ENCODE measurements at places on chromosomes 12 and 14.
A peak's percentile ranks its signal among the peaks of the same experiment; 100 is the strongest.

DNA sequence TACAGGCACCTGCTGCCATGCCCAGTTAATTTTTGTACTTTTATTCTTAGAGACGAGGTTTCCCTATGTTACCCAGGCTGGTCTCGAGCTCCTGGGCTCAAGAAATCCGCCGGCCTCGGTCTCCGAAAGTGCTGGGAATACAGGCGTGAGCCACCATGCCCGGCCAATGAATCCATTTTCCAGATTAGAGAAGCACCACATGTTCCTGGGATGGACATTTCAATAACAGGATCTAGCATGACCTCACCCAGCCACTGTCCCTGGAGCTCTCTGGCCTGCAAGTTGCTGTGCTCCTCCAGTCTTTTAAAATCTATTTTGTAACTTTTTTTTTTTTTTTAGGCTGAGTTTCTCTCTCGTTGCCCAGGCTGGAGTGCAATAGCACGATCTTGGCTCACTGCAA is 2.2 kb downstream of the GPR132 start:
- DNase-seq, result no peak
- peaks cover 62% of the 10 kb centered on the region for H3K4me1 ChIP-seq
- H3K27me3 ChIP-seq, result peaks cover 4% of the 10 kb centered on the region
- H3K27ac ChIP-seq, result peak overlapping the region; percentile 99

- DNase-seq, result no peak
- no peaks in the 10 kb centered on the region for H3K4me1 ChIP-seq
- no peak overlapping the region for H3K27ac ChIP-seq
- no peaks in the 10 kb centered on the region for H3K36me3 ChIP-seq
- no peaks in the 10 kb centered on the region for H3K27me3 ChIP-seq
Observed at GRCh38 chr12:18731156-18731555, 6.7 kb downstream of the PLCZ1 start.

- peaks cover 17% of the 10 kb centered on the region for H3K4me1 ChIP-seq
- H3K4me3 ChIP-seq, result no peak overlapping the region
- no peaks in the 10 kb centered on the region for H3K36me3 ChIP-seq
- H3K27me3 ChIP-seq, result no peaks in the 10 kb centered on the region
- H3K27ac ChIP-seq, result no peak overlapping the region
- DNase-seq, result no peak
Observed at GRCh38 chr12:32120419-32120818, 13.8 kb downstream of the BICD1 start.

GRCh38 chr12:124321040-124321481 is 26.2 kb downstream of the RFLNA start:
- H3K4me3 ChIP-seq, result no peak overlapping the region
- H3K36me3 ChIP-seq, result peaks cover 4% of the 10 kb centered on the region
- H3K27me3 ChIP-seq, result peaks cover 25% of the 10 kb centered on the region
- no peaks in the 10 kb centered on the region for H3K4me1 ChIP-seq
- peak; percentile 26 for DNase-seq

DNA sequence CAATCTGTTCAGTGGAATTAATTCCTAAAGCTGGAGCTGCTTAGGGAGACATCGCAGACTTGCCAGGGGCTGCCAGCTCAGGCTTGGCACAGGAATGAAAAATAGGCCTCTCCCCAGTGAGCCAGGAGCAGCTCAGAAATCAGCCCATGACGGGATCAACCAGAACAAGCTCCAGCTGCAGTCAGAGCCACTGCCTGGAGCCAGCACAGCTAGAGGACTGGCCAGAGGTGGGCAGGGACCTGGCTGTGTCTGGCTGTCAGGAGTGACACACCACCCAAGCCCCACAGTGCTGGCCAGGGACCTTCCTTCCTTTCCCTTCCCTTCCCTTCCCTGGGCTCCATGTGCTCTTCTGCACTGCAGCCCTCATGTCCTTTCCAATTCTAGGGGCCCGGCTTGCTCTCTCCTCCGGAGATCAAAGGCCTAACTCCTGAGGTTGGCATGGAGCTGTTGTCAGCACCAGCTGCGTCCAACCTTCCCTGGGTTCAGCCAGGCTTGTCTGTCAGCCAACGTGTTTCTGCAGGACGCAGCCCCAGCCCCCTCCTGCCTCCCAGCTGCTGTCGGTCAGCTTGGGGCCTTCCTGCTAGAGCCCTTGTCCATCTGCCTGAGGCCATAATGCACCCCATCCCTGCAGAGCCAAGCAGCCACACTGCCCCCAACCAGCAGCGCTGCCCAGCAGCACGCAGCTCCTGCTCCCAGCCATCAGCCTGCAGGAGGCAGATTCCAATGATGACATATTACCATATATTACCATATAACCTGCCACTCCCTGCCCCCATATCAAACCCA is 149.3 kb downstream of the CALM1 start:
- H3K27me3 ChIP-seq, result no peaks in the 10 kb centered on the region
- no peaks in the 10 kb centered on the region for H3K36me3 ChIP-seq
- DNase-seq, result no peak

DNA sequence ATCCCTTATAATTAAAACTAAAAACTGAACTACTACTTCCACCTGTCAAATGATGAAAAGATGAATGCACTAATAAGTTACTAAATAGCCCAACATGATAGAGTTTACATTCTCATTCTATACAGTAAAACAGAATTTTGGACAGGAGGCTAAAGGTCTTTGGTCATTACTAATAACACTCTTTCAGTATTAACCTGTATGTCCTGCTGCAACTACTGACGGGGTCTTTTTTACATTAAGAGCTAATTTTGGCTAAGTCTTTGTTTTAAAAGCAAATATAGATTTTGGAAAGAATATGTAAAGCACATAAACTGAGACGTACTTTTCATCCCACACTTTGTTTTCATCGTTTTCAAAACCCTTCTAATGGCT is 175.4 kb upstream of the CDKN3 start:
- H3K4me3 ChIP-seq, result no peak overlapping the region
- no peaks in the 10 kb centered on the region for H3K36me3 ChIP-seq
- H3K27me3 ChIP-seq, result peaks cover 12% of the 10 kb centered on the region
- no peak for DNase-seq
- H3K4me1 ChIP-seq, result no peaks in the 10 kb centered on the region
- no peak overlapping the region for H3K27ac ChIP-seq

DNA sequence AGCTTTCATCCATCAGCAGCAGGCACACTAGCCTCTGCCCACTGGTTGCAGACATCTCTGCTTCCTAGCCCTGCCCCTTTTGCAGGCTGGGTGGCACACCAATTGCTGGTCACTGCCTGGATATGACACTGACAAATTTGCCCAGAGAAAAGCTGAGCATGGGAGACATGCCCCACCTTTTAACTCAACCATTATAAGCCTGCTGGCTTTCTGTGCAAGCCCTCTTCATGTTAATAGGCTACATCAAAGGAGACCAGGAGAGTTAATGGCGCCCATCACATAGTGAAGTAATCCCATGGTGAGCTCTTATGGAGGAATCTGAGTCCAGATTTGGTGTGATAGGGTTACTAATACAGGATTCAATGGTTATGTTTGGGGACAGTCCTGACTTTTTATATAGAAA is 139.2 kb downstream of the KICS2 start:
- H3K4me3 ChIP-seq, result no peak overlapping the region
- no peak for DNase-seq
- H3K4me1 ChIP-seq, result no peaks in the 10 kb centered on the region
- H3K36me3 ChIP-seq, result no peaks in the 10 kb centered on the region
- no peak overlapping the region for H3K27ac ChIP-seq

DNA sequence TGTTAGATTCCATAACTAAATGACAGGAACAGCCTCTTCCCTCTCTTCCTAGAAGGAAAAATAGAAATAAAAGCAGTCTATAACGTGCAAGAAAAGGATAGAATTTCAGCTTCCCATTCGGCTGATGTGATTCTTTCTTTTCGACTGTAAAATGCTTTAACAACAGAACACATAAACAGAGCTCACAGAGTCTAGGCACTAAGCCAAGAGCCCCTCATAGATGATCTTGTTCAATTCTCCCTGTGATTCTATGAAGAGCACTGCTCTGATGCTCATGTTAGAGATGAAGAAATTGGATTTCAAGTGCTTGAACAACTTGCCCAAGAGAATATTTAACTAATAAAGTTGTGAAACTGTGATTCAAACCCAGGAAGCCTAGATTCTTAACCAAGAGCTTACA is 232.7 kb downstream of the RPAP3 start:
- DNase-seq, result no peak
- H3K27me3 ChIP-seq, result peaks cover 5% of the 10 kb centered on the region
- peaks cover 10% of the 10 kb centered on the region for H3K36me3 ChIP-seq
- no peaks in the 10 kb centered on the region for H3K4me1 ChIP-seq

GRCh38 chr14:24232645-24233537 is at the start of gene GMPR2:
GMPR2 (plus strand) TSS chr14:24232929; CDS start chr14:24233254, 325 bp downstream.
- H3K27ac ChIP-seq, result peak within 1 kb of the TSS; percentile 95
- H3K4me3 ChIP-seq, result peak within 1 kb of the TSS; percentile 98
- peaks cover 45% of the 10 kb centered on the region for H3K4me1 ChIP-seq

- no peak for DNase-seq
- H3K4me3 ChIP-seq, result no peak overlapping the region
- H3K36me3 ChIP-seq, result no peaks in the 10 kb centered on the region
- H3K27ac ChIP-seq, result no peak overlapping the region
Observed at GRCh38 chr12:55885113-55885512, 42.4 kb upstream of the MMP19 start.

DNA sequence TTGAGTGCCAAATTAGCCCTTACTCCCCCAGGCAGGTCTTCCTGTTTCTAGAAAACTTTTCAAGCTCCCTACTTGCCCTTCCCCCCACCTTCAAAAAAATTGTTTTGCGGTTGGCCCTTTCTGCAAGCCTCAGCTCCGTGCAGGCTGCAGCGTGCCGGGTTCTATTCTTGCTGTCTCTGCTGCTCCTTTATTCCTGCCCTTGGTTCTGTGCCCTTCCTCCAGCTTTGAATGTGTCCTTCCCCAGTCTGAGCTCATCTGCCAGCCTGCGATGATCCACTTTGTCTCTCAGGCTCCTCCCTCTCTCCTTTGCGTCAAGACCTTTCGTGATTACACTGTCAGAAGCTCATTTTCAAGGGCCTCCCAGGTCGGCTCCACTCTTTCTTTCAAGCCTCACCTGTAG is 98.6 kb downstream of the IRF2BPL start:
- DNase-seq, result peak; percentile 42
- H3K4me3 ChIP-seq, result peak overlapping the region; percentile 81
- no peaks in the 10 kb centered on the region for H3K36me3 ChIP-seq

DNA sequence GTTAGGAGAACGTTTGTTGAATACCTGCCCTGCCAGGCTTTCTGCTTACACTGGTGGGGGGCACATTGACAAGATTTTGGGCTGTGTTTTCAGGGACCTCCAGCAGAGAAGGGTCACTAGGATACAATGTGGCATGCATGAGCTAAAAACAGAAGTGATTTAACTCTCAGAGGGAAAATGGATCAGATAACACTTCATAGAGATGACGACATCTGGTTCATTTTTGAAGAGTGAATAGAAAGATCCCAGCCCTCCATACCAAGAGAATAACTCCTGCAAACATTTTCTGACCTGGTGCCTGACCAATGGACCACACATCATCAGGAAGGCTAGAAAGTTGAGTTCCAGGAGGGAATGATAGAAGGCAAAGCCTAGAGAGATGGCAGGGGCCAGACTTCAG is 33.7 kb downstream of the CKB start:
- H3K4me1 ChIP-seq, result no peaks in the 10 kb centered on the region
- no peak overlapping the region for H3K4me3 ChIP-seq
- H3K27ac ChIP-seq, result no peak overlapping the region
- H3K36me3 ChIP-seq, result peaks cover 4% of the 10 kb centered on the region
- DNase-seq, result no peak

GRCh38 chr14:94321421-94322271 is 1.5 kb downstream of the SERPINA6 start:
- DNase-seq, result no peak
- no peaks in the 10 kb centered on the region for H3K36me3 ChIP-seq
- peaks cover 2% of the 10 kb centered on the region for H3K27me3 ChIP-seq
- no peak overlapping the region for H3K4me3 ChIP-seq

- no peak overlapping the region for H3K27ac ChIP-seq
- DNase-seq, result no peak
- no peaks in the 10 kb centered on the region for H3K4me1 ChIP-seq
- no peaks in the 10 kb centered on the region for H3K36me3 ChIP-seq
Observed at GRCh38 chr12:88328090-88328489, 186.0 kb downstream of the TMTC3 start.

GRCh38 chr12:49533331-49533730 is 5.5 kb upstream of the KCNH3 start:
- peaks cover 13% of the 10 kb centered on the region for H3K27me3 ChIP-seq
- DNase-seq, result no peak
- H3K4me3 ChIP-seq, result no peak overlapping the region
- no peak overlapping the region for H3K27ac ChIP-seq
- H3K36me3 ChIP-seq, result peaks cover 3% of the 10 kb centered on the region

- no peak for DNase-seq
- no peak overlapping the region for H3K27ac ChIP-seq
Observed at GRCh38 chr12:114678028-114678427, 5.9 kb downstream of the TBX3 start.

DNA sequence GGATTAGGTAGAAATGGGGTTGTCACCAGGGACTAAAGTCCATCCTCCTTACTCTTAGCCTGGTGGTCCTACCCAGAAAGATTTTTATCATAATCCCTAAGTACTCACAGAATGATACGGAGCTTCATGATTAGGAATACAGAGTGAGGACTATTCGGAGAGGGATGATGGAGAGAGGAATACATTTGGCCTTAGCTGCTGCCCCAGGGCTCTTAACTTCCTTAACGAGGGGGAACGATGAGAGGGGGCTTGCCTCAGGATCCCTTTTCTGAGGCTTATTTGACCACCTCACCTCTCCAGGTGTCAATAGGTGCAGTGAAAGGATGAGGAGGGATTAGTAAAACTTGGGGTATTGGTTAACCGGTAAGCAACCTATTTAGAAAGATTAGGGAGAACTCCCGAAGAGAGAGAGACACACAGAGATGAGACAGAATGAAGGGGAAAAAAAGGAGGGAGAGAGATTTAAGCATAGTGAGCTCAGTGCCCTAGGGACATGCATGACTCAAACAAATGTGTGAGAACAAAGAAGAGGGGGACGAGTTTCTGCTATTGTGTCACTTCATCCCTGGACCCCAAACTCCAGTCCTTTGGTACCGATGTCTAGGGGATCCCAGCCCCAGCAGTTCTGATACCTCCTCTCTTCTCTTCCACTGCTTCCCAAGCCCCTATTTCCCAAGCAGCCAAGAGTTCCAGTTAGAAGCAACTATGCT is 1.1 kb downstream of the NFE2 start:
- no peak overlapping the region for H3K27ac ChIP-seq
- H3K36me3 ChIP-seq, result no peaks in the 10 kb centered on the region

GRCh38 chr14:98498019-98498885 is 773.7 kb downstream of the BCL11B start:
- H3K27ac ChIP-seq, result no peak overlapping the region
- H3K4me1 ChIP-seq, result no peaks in the 10 kb centered on the region
- H3K4me3 ChIP-seq, result no peak overlapping the region
- H3K27me3 ChIP-seq, result peaks cover 6% of the 10 kb centered on the region

DNA sequence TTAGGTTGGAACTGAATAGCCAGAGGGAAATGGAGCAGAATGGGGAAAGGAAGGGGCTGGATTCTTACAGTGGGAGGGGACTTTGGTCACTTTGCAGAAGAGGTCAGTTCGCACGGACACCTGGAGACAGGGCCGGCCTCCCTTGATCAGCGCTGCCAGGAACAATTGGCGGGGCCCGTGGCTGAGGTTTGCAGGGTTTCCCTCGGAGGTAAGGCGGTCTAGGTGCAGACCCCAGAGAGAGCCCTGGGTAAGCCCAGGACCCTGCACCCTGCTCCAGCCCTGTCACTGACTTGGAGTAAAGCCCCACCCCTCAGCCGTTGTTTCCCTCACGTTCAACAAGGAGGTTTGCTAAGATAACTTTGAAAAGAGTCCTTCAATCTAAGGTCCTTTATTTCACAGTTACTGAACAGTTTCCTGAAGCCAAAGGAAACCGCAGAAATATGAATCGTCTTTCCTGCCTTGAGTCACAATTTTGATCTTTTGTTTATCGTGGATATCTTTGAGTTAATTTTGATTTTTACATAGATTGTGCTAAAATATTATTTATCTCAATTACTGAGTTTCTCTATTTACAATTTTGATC is 231.4 kb upstream of the RTL1 start:
- H3K4me3 ChIP-seq, result no peak overlapping the region
- DNase-seq, result no peak
- no peak overlapping the region for H3K27ac ChIP-seq
- no peaks in the 10 kb centered on the region for H3K4me1 ChIP-seq

Data from immature natural killer cell (primary cell).